Activated CD4-positive, CD25-positive, alpha-beta regulatory T cell treated with anti-CD3 and anti-CD28 coated beads, Interleukin-2, amount 50 U/mL, for 16 hours (primary cell): ENCODE measurements at places on chromosomes 6 and 20.

DNA sequence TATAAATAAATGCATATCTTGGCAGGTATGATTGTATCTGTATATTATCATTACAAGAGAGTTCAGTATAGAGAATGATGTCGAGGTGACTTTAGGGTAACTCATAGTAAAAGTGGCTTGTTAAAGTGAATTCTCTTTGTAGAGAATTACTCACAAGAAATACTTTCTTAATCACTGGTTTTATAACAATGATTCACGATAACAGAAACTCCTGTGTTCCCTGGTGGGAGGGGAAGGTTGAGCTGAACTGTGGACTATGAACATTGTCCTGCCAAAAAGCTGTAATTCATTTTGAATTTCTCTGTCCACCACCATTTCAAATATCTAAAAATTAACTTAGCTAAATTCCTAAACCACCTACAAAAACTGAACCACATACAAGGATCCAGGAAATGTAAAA is 7.7 kb downstream of the TPMT start:
- no peak for DNase-seq

- DNase-seq, result no peak
Observed at GRCh38 chr20:11651138-11651537, 266.6 kb upstream of the BTBD3 start.

DNA sequence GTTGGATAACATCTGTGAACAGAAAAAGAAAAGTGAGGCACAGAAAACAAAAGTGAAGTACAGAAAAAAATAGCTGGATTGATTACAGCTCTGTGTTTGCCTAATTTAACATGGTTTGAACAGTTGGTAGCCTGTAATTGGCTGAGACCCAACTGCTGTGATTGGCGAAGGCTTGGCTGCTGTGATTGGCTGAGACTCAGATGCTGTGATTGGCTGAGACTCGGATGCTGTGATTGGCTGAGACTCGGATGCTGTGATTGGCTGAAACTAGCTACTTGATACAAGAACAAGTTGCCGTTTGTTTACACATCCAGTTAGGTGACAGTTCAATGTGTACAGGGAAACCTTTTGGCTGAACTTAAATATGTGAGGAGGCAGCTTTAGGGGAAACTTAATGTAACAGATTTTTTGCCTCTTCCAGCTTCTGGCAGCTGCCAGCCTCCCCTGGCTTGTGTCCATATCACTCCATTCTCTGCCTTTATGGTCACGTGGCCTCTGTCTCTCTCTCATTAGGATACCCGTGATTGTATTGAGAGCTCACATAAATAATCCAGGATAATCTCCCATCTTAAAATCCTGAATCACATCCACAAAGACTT is 223.4 kb upstream of the FOXA2 start:
- DNase-seq, result no peak

DNA sequence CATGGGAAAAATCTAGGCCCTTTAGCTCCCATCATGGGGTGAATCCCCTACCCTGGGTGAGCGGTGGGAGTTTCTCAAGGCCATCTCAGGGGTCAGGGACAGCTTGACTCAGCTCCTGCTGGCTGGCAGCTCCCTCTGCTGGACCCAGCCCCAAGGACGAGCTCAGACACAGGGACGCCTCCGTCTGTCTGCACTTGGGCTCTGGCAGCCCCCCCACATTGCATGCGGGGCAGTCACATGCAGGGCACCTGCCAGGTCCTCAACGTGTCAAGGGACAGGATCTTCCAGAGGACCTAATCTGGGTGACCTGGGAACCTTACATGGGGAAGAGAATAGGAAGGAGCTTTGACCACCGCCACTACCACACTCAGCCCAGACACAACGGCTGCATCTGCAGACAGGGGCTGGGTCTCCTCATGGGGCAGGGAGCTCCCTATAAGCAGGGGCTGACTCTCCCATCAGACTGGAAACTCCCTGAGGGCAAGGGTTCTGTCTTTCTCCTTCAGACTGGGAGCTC is 173.4 kb downstream of the MRPL14 start:
- no peak for DNase-seq

GRCh38 chr20:44959082-44959637 is 1.0 kb downstream of the TOMM34 start:
- no peak for DNase-seq

GRCh38 chr6:155026706-155027045 is 31.6 kb downstream of the TIAM2 start:
- DNase-seq, result no peak

- no peak for DNase-seq
Observed at GRCh38 chr6:31666337-31666965, 571 bp downstream of the CSNK2B start.

GRCh38 chr20:57474816-57475215 is 50.1 kb downstream of the CTCFL start:
- no peak for DNase-seq

DNA sequence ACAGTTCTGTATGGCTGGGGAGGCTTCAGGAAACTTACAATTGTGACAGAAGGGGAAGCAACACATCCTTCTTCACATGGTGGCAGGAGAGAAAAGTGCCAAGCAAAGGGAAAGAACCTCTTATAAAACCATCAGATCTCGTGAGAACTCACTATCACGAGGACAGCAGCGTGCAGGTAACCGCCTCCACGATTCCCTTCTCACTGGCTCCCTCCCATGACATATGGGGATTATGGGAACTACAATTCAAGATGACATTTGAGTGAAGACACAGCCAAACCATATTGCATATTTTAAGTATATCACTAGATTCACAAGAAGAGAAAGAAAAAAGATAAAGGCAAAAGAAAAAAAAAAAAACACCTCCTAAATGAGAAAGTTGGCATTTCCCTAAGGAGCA is 431.9 kb upstream of the RGS17 start:
- DNase-seq, result no peak

GRCh38 chr6:160069050-160069454 is 52.6 kb upstream of the SLC22A1 start:
- no peak for DNase-seq

- no peak for DNase-seq
Observed at GRCh38 chr20:23530937-23531567, 37.2 kb downstream of the CST9L start.

DNA sequence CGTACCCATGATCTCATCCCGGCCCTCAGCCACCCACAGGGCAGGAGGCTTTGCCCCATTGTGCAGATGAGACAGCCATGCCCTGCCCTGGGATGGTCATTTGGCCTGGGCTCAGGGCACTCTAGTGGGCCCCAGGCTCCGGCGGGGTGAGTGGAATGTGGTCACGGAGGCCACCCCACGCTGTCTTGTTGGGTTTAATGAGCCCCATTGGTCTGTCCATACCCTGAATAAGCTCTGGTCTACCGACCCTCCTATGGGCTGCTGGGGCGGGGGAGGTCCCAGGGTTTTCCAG is 50.6 kb downstream of the FGD2 start:
- DNase-seq, result no peak

DNA sequence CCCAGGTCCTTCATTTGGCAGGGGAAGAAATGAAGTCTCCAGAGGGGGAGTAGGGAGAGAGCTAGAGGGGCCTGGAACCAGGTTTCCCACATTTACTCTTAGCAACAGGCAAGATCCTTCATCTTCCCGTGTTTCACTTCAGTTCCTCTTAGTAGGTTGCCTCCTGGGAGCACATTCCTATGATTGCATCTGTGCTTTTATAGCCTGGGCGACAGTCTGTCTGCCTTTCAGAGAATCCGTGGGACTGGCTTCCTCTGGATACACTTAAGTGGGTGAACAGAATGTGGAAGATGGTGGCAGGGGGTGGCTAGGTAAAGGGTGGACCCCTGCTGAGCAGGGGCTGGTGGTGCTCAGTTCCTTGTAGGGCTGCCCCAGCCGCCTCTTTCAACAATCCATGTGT is 33.4 kb downstream of the STK35 start:
- no peak for DNase-seq

GRCh38 chr20:18657575-18657974 is 69.7 kb downstream of the DTD1 start:
- DNase-seq, result no peak

DNA sequence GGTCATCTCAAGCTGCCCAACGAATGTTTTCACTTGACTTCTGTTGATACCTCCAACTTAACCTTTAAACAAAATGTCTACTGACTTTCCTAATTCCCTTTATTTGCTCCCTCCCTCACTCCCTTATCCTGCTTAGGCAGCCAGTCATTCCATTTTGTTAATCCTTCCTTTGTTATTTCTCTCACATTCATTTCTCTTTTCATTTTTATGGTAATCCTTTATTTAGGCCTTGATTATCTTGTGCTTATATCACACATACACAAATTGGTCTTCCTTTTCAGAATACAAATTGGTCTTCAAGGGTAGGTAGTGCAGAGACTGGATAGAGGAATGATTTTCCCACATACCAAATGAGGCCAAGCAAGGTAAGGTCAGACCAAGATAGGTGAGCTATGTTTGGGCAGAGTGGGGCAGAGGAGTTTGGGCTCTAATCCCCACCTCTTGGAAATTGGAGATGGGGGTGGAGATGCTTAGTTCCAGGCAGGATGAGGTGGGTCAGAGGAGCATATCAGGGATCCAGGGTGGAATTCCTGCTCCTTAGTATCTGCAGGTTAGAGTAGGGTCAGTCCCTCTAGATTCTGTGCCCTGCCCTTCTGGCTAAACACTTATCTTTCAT is 2.0 kb upstream of the SPACA1 start:
- no peak for DNase-seq

DNA sequence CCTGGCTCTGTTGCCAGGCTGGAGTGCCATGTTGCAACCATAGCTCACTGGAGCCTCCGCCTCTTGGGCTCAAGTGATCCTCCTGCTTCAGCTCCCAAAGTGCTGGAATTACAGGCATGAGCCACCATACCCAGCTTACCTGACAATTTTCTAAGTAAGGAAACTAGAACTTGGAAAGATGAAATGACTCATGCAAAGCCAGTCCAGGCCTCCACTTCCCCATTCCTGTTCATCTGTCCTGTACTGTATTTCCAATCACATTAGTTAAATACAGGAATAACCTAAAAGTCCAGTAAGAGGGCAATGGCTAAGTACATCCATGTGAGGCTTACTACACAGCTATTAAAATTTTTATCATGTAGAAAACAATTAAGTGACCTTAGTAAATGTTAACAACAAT is 8.3 kb upstream of the ADGB start:
- no peak for DNase-seq

GRCh38 chr6:46676604-46677313 is 10.9 kb upstream of the TDRD6 start:
- DNase-seq, result no peak
